ENCODE measurements at places on chromosomes 2 and 18.

DNA sequence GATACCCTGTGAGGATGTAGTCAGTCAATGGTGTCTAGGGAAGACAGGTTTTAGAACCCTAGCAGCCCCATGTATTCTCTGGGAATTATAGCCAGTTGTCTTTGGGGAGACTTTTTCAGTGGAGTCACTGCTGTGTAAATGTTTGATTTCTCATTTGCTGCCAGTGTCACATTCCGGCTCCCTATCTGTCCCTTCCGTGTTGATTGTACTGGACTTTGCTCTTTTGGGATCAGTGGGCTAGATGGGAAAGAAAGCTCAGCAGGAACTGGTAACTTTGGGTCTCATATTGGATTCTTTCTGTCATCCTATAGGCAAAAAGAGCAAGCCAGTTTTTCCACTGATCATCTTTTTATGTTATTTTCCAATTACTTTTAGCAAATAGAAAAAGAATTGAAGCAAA is 70.1 kb downstream of the GTF3C3 start:
- no peak for DNase-seq

- DNase-seq = no peak
Observed at GRCh38 chr2:43073401-43073825, 153.0 kb downstream of the ZFP36L2 start.

DNA sequence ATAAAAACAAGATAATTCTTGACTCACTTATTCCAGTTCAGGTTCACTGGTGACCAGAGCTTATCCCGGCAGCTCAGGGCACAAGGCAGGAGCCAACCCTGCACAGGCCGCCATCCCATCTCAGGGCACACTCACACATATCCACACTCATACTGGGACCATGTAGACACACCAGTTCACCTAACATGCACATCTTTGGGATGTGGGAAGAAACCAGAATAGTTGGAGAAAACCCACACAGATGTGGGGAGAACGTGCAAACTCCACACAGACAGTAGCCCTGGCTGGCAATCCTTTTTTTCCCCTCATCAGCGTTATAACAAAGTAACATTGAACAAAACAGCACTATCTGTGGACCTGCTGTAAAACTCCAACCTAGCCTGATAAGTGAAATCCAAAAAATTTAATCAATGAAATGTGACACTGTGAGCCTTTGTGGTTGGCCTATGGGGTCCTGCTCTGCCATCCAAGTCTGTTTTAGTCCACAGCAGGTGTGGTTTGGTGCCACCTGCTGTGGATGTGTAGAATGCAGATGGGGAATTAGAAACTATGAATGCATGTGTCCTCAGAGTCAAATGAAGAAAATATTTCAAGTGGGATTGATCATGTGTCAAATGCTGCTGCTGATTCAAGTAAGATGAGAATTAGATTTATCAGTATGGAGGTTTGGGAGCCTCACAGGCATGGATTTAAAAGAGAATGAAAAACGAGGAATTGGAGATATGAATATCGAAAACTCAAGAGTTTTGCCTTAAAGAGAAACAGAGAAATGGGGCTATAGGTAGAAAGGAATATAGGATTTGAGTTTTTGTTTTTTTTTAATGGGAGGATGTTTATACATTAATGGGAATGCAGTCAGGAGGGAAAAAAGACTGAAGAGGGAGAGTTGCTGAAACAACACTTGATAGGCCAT is 47.0 kb downstream of the UGP2 start:
- no peak for DNase-seq

GRCh38 chr2:112056626-112056987 is 1.5 kb downstream of the TMEM87B start:
- no peak for DNase-seq

DNA sequence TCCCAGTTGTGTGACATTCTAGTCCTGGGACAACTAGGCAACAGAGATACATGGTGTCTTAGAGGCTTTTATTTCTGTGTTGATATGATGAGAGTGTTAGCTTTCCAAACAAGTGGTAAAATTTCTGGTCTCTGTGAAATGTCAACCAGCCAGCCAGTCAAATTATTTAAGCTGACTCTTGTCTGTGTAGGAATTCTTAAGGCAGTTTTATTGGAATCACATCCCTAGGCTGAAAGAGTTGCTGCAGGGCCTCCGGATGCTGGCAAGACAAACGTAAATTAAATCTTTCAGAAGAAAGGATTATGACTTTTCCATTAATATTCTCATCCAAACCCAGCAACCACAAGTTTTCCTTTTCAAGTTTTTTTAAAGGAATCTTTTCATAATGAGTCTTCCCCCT is 44.6 kb downstream of the SERPINB7 start:
- DNase-seq = no peak

DNA sequence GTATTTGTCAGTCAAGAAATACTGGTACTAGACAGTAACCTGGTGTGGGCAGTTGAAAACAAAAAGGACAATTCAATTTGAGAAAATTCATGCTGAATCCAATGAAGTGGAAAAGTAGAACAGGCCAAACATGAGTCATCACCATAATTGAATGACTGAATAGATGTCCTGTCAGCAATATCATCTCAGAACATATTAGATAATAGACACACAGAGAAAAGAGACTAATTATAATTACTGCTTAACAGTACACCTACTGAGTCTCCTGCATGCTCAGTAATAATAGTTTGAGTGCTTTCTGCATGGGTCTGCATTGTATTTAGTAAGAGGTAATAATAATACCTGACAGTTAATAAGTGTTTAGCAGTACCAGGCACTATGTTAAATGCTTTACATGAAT is 138.6 kb upstream of the ZC3H15 start:
- DNase-seq = no peak

- no peak for DNase-seq
Observed at GRCh38 chr2:102486941-102487702, 14.1 kb downstream of the SLC9A4 start.

DNA sequence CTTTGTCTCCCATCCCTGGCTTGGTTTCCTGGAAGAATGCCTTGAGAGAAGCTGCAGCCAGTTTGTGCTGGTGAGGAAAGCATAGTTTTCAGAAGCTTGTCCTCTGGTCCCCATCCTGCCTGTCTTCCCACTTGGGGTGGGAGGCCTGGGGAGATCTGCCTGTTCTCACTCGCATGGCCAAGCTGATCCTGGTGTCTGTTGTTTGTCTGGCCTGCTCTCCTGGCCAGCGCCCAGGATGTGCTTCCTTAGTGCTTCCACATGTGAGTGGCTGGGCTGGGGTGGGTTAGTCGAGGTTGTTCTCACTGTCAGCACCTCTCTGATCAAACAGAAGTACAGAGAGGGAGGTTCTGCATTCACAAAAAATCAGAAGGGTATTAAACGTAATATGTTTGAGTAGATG is 49.5 kb downstream of the PTPRM start:
- DNase-seq = no peak

DNA sequence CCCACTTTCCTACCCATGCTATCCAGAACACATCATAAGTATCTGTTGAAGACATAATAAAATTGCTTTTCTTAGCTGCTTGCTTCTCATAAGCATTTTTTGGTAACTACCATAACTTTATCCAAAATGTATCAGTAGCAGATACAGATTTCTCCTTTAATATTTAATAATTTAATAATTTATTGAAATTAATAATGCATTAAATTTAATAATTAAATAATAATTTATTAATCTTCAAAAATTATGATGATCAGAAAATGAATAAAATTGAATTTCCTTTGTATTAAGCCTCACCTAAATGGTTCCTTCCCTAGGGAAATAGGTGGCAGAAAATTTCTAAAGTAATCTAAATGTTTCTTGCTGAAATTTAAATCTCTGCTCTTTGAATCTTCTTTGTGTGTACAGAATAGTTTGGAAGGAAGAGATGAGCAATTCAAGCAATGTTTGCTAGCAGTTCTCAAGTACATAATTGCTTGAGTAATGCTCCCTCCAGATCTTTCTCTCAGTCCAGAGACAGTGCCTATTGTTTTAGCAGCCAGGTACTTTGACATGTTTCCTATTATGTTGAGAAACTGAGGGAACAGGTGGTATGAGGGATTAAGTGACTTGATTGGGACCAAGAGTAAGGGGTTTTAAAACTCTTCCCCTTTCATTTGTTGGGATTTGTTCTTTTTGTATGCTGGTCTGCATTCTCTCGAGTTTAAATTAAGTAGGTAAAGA is 123.1 kb upstream of the CYP26B1 start:
- DNase-seq = no peak

- no peak for DNase-seq
Observed at GRCh38 chr2:70356941-70357683, 55.2 kb upstream of the FAM136A start.

GRCh38 chr2:163135256-163135655 is 296.7 kb upstream of the KCNH7 start:
- no peak for DNase-seq

- no peak for DNase-seq
Observed at GRCh38 chr2:32212295-32212694, 46.6 kb downstream of the SLC30A6 start.

DNA sequence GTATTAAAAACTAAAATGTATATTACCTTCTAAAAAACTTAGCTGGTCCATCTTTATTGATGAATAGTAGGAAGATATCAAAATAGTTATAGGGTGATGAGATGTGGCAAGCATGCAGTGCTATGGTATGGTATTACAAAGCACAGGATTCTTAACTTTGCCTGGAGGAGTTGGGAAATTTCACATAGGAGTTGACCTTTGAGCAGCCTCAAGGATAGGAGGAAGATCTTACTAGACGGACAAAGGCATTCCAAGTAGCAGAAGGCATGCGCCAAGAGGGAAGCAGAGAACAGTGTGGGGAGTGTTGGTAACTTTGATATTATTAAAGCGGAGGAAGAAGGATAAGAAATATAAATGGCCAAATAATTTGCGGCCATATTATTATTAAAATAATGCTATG is 60.0 kb downstream of the TTC21B start:
- DNase-seq = no peak

GRCh38 chr2:104936527-104936926 is 82.6 kb downstream of the POU3F3 start:
- no peak for DNase-seq

DNA sequence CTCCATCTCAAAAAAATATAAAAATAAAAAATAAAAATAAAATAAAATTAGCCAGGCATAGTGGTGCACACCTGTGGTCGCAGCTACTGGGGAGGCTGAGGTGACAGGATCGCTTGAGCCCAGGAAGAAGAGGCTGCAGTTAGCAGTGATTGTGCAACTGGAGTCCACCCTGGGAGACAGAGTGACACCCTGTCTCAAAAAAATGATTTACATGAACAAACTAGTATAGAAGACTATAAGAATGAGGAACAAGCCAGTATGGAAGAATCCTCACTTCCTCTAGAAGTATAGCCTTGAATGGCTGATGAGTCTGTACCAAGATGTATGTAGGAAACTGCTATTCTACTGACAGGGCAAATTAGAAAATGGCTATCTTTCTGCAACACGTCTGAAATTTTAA is 10.9 kb downstream of the YES1 start:
- no peak for DNase-seq

- no peak for DNase-seq
Observed at GRCh38 chr18:10035281-10035991, 121.6 kb downstream of the VAPA start.

DNA sequence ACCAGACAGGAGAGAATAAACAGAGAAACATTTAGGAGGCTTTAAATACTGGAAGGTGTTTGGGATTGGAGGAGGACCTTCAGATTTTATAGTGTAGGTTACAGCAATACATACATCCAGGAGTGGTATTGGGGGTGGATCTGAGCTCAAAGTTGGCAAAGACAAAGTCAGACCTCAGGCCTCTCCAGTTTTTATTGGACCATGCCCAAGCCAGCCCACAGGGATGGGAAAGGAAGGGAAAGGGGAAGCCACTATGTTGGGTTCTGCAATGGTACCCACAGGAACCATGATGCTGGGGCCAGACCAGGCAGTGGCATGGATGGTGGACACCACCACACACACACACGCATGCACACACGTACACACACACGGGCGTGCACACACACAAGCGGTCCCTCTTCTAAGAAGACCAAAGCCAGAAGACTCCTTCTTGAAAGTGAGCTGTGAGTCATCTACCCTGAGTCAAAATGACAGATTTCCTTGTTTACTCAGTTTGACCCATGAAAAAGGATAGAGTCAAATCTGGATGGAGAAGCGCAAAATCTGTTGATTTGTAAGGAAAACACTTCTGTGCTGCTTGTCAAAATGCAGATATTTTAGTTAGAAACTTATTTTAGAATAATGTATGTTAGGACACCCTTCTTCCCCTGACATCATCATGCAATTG is 87.9 kb downstream of the TRABD2A start:
- DNase-seq = no peak

DNA sequence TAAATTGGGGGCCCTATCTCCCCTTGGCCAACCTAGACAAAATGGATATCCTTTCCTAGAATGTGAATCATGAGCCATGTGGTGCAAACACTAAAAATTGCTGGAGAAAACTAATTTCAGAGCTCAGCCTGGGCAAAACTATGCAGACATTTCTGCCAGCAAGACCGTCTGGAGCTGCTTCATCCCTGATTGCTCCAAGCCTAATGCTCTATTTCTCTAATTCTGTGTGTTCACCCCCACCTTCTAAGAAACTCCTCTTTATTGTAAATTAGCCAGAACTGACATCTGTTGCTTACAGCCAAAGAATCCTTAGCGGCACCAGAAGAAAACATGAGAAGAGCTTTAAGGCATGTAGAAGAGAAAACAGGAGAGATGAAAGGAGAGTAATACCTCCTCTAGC is 337.7 kb upstream of the CHAC2 start:
- DNase-seq = no peak

- no peak for DNase-seq
Observed at GRCh38 chr2:195622966-195623365, 34.1 kb upstream of the SLC39A10 start.

GRCh38 chr2:196169516-196169915 is 1.9 kb downstream of the STK17B start:
- no peak for DNase-seq

GRCh38 chr18:73060666-73061288 is 193.0 kb upstream of the NETO1 start:
- no peak for DNase-seq

DNA sequence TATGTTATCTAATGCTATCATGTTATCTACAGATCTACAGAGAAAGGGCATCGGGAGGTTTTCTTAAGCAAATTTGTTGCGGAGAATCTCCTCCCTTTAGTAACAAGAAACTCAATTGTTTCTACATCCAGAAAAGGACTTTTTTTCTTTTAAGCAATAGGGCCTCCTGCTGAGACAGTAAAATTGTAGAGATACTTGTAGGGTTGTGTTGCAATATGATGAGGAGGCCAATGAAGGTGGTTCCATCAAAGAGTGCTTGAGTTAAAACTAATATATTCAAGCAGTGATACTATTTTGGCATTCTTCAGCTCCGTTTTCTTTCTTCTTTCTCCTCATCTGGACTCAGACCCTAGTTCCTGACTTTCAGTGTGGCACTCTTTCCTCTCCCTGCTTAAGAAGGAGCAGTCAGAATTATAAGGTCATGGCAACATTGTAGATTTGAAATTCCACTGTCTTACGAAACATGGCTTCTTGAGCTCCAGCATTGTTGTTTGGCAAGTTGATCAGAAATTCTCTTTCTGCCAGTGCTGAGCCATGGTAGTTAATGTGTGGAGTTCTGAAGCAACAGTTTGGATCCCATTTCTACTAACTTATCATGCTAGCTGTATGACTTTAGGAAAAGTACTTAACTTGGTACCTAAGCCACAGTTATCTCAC is 202.0 kb upstream of the SLC14A2 start:
- no peak for DNase-seq

- DNase-seq = no peak
Observed at GRCh38 chr2:236749346-236749745, 179.7 kb downstream of the ACKR3 start.

- no peak for DNase-seq
Observed at GRCh38 chr2:113981404-113982134, 91.7 kb downstream of the ACTR3 start.

Measured in stimulated activated CD4-positive, alpha-beta T cell treated with anti-CD3 and anti-CD28 coated beads, Interleukin-12 subunit alpha, Interleukin-12 subunit beta, amount 100 ng/mL, for 48 hours (primary cell).